ENCODE measurements at places on chromosomes 11 and 22. TPM values are rescaled to one million over a fixed set of nuclear protein-coding genes. Genes with fewer than 3 reads are reported as not detected.

The PIH1D2 gene
- not detected for total RNA-seq

The NCR3LG1 gene
- total RNA-seq, result 2.4 TPM

The SYT13 gene
- not detected for total RNA-seq

The FXYD2 gene
- total RNA-seq, result 2.1 TPM

The GPHA2 gene
- total RNA-seq, result 0.49 TPM

The TTC28 gene
- total RNA-seq, result 5.7 TPM

The WNT7B gene
- not detected for total RNA-seq
